Pons (tissue), 1 donor: ENCODE measurements at places on chromosomes 6 and 20.
A peak's percentile ranks its signal among the peaks of the same experiment; 100 is the strongest.

GRCh38 chr6:119493980-119494379 lies 144.4 kb upstream of the MAN1A1 start:
- no peak for DNase-seq

GRCh38 chr6:131400054-131400778 lies 172.8 kb upstream of the ARG1 start:
- DNase-seq, result no peak

DNA sequence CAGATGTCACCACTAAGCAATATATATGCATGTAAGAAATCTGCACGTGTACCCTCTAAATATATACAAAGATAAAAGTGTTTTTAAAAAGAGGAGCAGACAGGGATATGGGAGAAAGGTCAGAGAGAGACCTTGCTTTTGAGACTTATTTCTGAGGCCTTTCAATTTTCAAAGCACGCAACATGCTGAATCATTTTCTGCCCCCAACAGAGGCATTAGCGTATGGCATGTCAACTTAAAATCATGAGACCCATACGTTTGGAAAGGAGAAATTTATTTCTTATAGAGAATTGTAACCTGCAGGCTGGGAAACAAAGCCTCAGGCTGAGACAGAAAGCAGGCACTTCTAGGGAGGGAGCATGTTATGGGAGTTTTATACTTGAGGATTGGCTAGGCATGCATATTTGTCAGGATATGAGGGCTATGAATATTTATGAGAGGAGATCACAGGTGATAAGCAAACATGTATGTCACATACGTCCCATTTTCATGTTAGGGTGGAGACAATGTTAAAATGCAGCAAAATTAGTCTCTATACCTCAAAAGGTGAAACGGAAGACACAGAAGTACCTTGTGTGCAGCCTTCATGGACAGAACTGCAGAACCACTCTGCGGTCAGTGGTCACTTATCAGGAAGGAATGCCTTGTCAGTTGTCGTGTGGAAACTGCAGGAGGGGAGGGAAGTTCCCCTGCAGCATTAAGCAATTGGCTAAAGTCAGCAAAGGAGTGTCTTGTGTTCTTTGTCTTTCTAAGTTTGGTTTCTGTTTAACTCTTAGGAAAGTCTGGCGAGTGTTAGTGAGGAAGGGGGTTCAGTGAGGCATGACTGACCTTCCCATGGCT lies 6.3 kb upstream of the GABRR2 start:
- peak; percentile 56 for DNase-seq

DNA sequence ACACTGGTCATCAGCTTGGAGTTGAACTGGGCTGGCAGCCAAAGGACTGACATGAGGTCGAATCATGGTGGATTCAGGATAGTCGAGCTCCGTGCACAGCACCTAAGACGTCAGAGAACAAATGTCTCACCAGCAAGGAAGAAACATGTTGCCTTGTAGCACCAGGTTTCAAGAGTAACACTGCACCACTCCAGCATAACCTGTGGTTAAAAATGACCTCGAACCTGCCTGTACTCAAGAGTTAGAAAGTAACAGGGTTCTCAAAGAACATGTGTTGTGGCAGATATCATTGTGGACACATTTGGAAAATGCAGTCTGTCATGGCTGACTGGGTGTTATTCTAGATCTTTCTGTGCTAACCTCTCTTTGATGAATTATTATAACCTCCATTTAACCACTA lies 511.6 kb downstream of the CDH26 start:
- no peak for DNase-seq

- peak; percentile 95 for DNase-seq
Observed at GRCh38 chr6:112180095-112180820, 74.1 kb downstream of the LAMA4 start.

DNA sequence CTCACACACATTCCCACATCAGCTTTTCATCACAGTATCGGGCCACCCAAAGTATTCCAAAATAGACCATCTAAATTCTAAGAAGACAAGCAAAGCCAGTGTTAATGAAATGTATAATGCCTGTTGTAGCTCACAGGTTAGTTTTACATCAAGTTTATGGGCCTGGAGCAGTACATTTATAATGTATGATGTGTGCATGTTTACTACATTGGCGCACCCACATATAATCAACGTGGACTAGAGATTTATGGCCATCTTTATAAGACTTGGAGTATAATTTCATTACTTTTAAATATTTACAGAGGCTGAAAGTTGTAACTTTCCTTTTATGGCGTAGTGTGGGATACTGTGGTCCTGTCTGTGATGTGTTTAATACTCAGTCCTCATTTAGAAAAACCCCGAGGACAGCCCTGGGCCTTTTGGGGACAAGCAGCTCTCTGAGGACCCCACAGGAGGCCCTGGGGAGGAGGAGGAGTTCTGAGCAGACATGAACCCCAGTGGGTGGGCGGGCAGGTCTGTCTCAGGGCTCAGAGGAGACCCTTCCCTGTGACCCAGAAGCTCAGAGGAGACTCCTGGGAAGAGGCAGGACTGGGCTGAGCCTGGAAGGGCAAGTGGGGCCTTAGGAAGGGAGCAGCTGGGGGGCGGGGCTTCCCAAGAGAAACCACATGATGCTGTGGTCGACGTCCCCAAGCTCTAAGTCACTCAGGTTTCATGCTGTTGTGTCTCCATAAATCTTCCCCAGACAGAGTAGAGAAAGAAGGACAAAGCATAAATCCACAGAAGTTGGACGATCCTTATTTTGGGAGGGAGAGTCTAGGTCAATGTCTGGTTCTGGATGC lies 232.1 kb downstream of the PREX1 start:
- no peak for DNase-seq

- no peak for DNase-seq
Observed at GRCh38 chr6:158717341-158718330, 67.8 kb downstream of the SYTL3 start.

- no peak for DNase-seq
Observed at GRCh38 chr20:19047951-19048296, 164.5 kb upstream of the SLC24A3 start.

- DNase-seq, result no peak
Observed at GRCh38 chr20:9331707-9332435, 182.5 kb upstream of the LAMP5 start.

DNA sequence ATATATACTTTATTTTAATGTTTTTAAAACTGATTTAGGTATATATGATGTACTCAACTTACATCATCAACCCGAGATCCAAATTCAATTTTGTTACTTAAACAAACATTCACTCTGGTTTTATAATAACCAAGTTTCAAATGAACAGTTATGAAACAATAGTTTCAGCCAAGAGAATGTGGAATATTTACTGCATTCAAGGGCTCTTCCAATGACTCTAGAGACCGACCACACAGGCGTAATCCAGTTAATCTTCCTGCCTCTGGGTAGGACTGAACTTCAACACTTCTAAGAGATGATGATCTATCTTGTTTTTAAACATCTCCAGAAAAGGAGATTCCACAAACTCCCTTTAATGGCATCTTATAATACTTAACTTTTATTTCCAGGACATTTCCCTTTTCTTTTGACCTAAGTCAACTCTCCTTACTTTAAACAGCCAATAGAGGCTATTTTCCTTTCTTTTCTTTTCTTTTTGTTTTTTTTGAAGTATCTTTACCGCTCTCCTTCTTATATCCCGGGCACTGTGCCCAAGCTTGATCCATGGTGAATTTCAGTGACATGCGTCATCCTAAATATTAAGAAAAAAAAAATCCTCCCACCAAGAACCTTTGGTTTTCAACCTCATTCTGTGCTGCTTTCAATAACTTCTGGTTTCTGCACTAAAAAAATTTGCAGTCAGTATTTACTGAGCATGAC lies 110.1 kb downstream of the KIF13A start:
- DNase-seq, result no peak

DNA sequence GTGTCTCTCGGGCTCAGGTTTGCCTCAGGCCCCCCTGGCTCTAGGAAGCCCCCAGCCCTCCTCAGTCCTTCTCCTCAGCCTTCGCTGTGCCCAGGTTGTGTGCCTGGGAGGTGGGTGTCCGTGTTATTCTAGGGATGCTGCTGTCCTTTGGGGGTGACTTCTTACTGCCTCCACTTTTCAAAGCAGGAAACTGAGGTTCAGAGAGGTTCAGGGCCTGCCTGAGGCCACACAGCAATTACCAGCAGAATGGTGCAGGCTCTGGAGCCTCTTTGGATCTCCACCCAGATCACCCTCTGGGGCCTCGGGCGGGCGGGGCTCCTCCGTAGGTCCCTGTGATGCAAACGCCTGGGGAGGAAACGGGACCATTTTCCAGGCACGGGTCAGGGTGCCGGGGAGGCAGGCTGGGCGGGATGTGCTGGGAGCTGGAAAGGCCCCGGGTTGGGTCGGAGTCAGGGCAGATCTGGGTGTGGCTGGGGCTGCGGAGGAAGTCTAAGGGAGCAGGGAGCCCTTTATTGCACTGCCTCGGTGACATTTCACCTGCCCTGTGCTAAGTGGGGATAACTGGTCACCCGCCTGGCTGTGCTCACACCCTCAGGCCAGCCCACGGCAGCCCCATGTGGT lies 23.2 kb downstream of the GATA5 start:
- no peak for DNase-seq

GRCh38 chr20:38216201-38216600 lies 44.3 kb downstream of the KIAA1755 start:
- DNase-seq, result no peak

- no peak for DNase-seq
Observed at GRCh38 chr6:166745801-166746668, 119.0 kb upstream of the RPS6KA2 start.

GRCh38 chr20:40109136-40109535 lies 579.9 kb downstream of the MAFB start:
- no peak for DNase-seq
